Activated CD8-positive, alpha-beta memory T cell treated with anti-CD3 and anti-CD28 coated beads for 24 hours (primary cell): ENCODE measurements at places on chromosomes 12 and 14.

- no peak for DNase-seq
Observed at GRCh38 chr12:93174473-93174872, 203.3 kb upstream of the NUDT4 start.

DNA sequence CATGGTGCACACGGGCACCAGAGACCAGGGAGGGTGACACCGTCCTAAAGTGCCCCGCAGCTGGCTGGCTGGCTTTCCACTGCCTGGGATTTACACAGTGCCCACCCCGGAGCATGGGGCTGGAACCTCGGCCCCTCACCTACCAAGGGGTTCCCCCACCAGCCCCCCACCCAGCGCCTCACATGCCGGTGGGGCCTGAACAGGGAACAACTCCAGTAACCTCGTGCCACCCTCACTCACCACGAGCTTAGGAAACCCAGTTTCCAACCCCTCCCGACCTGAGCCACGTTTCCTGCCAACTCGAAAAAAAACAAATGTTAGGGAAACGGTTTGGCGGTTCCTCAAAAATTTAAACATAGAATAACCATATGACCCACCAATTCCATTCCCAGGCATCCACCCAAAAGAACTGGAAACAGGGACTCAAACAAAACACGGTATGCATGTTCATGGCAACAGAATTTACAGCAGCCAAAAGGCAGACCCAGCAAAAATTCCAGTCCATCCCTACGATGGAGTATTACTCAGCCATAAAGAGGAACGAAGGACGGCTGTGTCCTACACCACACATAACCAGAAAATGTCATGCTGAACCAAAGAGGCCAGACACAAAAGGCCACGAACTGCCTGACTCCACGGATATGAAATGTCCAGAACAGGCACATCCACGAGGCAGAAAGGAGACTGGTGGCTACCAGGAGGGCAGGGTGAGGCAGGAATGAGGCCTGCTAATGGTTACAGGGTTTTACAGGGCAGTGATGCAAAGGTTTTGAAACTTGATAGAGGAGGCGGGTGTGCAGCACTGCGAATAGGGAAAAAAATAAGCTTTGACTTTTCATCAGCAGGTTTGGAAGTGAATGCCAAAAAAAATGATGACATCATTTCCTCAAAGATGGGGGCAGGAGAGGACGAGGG lies 68.9 kb downstream of the NCOR2 start:
- no peak for DNase-seq

- DNase-seq = no peak
Observed at GRCh38 chr14:103033681-103034096, 23.7 kb downstream of the CDC42BPB start.

- no peak for DNase-seq
Observed at GRCh38 chr12:75714462-75715322, 203.3 kb upstream of the KRR1 start.

DNA sequence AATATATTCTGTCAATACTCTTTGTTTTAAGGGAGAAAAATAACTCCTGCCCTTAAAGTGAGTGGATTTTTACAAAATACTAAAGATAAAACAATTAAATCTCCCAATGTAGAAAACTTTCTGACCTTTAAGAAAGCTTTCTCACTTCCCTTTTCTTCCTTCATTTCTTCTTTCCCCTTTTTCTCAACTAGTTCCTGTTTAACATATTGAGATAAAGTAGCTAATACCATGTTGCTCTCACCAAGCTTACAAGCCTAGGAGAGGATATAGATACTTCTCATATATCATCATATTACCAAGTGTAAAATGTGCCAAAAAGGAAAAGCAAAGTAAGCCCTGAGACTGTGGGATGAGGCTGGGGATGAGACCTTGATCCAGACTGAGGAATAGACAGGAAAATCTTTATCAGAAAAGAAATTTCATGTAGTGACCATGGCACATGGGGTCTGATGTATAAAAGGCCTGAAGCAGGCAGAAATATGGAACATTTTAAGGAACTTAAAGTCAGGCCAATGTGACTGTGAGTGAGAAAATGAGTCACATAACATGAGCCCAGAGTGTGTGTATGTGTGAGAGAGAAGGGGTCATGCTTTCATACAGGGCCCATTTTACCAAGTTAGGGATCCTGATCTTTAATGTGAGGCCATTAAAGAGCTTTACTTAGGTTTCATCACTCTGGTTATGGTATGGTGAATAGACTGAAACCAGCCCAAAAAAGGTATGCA lies 1.6 kb upstream of the RPL10L start:
- no peak for DNase-seq

GRCh38 chr14:100466111-100466856 lies 120.9 kb downstream of the BEGAIN start:
- DNase-seq = no peak

DNA sequence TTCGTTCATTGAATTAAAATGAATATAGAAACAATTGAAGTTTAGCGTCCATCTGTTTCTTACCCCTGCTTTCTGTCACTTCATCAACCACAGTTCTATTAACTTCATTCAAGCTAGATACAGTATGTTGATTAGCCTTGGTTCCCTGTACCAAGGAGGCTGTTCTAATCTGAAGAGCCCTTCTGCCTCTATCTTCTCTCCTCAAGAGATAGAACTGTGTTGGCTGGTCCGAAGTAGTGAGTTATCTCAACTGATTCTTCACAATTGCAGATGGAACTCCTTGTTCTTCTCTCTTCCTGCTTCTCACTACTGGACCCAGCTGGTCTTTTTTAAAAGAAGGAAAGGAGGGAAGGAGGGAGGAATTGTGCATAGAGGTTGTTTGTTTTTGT lies 82.1 kb upstream of the TRAF3 start:
- no peak for DNase-seq

GRCh38 chr12:9341260-9341585 lies 133.0 kb upstream of the PZP start:
- no peak for DNase-seq

GRCh38 chr12:63323942-63324341 lies 172.9 kb upstream of the AVPR1A start:
- DNase-seq = no peak

GRCh38 chr14:77864085-77864484 lies 64.2 kb downstream of the ADCK1 start:
- no peak for DNase-seq

GRCh38 chr14:29898470-29898869 lies 29.2 kb downstream of the PRKD1 start:
- DNase-seq = no peak

DNA sequence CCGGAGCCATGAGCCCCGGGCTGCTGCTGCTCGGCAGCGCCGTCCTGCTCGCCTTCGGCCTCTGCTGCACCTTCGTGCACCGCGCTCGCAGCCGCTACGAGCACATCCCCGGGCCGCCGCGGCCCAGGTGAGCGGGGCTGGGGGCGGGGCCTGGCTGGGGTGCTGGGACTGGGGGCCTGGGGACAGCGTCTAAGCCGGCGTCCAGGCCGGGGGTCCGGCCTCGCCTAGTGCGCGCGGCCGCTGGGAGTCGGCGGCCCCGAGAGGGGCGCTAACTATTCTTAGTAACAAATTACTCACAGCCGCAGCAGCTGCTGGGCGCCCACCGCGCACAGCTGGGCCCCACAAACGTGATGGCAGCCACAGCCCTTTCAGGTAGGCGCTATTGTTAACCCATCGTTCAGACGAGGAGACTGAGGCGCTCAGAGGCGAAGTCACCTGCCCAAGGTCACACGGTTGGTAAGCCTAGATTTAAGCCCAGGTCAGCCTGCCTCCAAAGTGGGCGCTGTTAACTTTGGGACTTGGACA lies 374 bp downstream of the CYP46A1 start:
- no peak for DNase-seq

GRCh38 chr12:114668151-114668885 lies 15.7 kb downstream of the TBX3 start:
- DNase-seq = no peak

- DNase-seq = no peak
Observed at GRCh38 chr12:46770501-46771183, 55.2 kb downstream of the SLC38A4 start.

DNA sequence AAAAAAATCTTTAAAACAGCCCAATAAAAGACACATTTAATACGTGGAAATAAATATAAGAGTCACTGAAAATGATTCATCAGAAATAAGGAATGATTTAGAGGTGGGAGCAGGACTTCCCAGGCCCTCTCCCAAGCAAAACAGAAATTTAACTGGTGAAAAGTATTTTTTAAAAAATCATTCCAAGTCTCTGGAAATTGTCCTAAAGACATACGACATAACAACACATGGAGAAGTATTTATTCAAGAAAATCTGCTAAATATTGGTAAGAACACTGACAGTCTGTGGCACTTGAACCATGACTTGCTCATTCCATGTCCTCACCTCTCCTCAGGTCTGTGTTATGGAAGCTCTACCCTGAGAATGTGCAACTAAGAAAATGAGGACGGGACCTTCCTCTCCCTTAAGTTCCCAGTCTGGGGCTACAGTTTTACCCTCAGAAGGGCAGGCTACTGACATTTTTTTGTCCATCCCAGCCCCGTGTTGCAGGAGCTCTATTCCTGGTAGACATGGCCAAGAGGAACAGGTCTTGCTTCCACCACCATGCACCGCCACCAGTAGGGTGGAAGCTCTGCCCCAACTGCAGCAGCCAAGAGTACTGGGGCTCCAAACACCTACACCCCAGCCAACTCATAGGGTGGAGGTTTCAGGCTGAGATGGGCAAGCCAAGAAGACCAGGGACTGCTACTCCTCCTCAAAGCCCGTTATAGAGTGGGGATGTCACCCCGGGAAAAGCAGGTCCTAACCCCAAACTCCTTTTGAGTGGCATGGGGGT lies 193.0 kb downstream of the CRADD start:
- no peak for DNase-seq

- DNase-seq = peak; percentile 41
Observed at GRCh38 chr12:1886396-1887008, 31.9 kb downstream of the CACNA2D4 start.

GRCh38 chr12:121828826-121829225 lies 25.0 kb downstream of the SETD1B start:
- no peak for DNase-seq

GRCh38 chr14:92040431-92041051 lies 682 bp upstream of the TRIP11 start:
- DNase-seq = peak; percentile 62

- DNase-seq = no peak
Observed at GRCh38 chr12:852864-853263, 96.6 kb downstream of the RAD52 start.

- no peak for DNase-seq
Observed at GRCh38 chr12:90211017-90211416, 502.4 kb upstream of the ATP2B1 start.

DNA sequence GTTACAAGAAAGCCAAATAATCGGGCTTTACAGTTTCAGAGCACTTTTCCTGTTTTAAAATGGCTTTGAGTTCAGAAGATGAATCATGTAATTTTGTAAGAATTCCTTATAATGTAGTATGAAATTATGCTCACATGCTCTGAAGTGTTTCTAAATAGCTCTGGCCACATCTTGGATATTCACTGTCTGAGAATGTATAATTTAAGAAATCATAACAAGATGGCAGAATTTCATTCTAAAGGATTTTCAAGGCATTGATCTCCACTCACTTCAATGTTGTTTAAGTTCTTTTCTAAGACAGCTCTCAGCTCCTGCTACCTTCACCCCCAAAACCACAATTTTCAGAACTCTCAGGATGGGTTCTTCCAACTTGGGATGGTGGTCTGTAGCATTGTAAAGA lies 180.1 kb downstream of the DACT1 start:
- DNase-seq = no peak

DNA sequence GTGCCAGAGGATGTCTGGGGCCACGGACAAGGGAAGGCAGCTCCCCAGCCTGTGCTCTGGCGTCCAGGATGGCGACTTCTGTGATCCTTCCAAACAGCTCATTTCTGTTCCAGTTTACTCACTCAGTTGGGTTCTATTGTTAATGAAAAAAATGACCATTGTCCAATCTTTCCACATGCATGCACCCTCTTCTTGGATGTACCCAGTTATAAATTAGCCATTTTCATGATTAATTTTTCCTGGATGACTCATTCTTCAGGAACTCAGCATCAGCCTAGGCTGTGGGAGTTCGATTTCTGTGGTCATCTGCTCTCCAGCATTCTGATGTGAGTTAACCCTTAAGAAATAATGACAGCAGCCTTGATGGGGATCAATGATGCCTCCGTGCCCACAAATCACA lies 926.8 kb downstream of the BCL11B start:
- DNase-seq = no peak

DNA sequence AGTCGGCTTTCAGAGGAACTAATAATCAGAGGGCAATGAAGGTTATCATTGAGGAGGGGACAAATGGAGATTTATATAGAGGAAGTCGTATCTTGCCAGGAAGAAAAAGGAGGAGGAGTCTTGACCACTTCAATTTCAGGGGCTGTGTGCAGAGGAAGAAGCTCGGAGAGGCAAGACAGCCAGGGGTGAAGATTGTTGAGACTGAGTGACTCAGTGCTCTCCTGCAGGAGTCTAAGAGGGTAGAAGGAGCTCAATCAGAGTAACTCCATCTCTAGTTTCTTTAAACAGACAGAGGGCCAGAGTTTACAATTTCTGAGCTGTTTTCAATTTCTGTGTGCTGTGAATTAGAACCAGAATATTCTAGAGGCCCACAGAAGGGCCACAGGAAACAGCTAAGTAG lies 439.3 kb upstream of the PRICKLE1 start:
- no peak for DNase-seq

- no peak for DNase-seq
Observed at GRCh38 chr14:92760524-92760805, 12.0 kb upstream of the LGMN start.

GRCh38 chr14:74203639-74204038 lies 35.6 kb upstream of the VSX2 start:
- DNase-seq = no peak

DNA sequence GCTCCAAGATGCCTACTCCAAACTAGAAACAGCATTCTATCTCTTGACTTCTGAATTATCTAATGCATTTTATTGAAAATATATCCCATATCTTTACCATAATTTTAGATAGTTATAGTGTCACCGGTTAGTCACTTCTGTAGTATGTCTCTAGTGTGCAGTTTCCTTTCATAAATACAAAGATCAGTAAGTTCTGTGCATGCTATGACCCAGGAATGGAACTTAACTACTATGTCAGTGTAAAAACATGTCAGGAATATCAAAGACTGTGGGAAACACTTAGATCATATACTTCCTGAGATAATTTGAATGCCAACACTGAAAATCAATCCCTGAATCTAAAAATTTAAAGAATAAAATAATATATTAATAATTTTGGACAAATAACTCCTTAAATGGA lies 237.6 kb downstream of the ATXN7L3B start:
- DNase-seq = no peak

GRCh38 chr12:115485503-115485902 lies 792.0 kb downstream of the MED13L start:
- no peak for DNase-seq

- DNase-seq = no peak
Observed at GRCh38 chr14:95275494-95275893, 44.2 kb downstream of the CLMN start.

DNA sequence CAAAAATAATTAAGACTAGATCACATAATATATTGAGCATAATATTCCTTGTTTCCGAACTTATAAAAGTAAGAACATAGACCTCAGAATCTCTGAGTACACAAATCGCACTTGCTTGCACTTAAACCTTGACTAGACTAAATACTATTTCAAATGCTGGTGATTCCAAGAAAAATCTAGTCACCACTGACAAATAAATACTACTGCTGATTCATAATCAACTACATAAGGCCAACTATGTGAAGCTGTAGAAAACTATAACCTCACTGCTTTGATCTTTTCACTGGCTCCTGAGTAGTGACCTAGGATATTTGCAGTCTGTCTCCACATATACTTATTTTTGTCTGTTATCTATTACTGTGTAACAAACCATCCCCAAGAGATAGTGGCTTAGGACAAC lies 245.4 kb downstream of the DIO2 start:
- DNase-seq = no peak
